ENCODE measurements at places on chromosomes 13 and 19. TPM values are rescaled to one million over a fixed set of nuclear protein-coding genes. Genes with fewer than 3 reads are reported as not detected.

The SEMA6B gene
- 3.3 TPM for polyA plus RNA-seq

The AKT2 gene
- polyA plus RNA-seq = 101 TPM

DNA sequence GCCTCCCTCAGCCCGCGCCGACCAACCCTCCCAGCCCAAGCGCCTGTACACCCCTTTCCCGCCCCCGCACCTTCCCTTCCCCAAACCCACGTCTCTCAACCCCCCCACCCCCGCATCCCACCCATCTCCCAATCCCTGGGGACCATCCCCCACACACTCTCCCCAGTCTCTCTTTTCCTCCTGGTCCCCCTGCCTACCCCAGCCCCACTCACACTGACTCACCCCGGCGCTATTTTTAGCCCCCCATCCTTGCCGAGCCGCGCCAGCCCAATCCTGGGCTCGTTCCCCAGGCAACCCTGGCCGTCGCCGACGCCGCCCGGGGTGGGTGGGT lies 11.7 kb downstream of the CIC start:
- DNase-seq = no peak
- peak overlapping the region; percentile 83 for H3K27ac ChIP-seq
- H3K36me3 ChIP-seq = peaks cover 10% of the 10 kb centered on the region
- peaks cover 63% of the 10 kb centered on the region for H3K4me1 ChIP-seq
- H3K27me3 ChIP-seq = no peaks in the 10 kb centered on the region
- H3K4me3 ChIP-seq = peak overlapping the region; percentile 96

DNA sequence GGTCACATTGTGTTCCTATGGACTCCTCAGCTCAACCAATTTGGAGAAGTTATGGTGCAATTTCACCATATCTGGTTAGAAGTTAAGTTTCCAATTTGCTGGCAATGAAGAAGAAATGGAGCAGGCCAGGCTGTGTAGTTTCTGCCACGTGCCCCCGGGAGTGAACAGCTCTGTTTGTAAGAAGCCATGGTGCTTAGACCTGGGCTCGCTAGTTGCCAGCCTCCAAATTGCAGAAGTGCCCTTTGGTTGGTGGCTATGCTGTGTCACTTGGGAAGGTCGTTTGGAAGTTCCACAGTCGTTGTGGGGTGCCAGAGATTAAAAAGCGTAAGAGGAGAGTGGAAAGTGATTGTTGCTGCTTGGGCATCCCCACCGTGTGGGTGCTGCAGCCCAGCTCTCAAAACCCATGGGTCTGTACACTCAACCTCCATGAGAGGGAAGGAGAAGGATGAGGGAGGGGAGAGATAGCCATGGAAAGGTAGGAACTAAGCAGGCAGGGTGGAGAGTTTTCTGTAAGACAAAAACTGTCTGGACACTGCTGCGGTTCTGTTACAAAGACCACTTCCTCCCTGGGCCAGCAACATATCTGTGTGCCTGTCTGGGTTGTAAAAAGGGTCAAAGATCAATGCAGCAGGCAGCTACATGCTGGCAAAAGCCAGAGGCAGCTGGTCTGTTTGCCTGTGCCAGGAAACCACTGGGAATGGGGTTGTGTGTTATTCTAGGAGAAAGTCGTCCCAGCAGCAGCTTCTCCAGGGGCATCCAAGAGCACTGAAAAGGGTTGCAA lies 10.8 kb downstream of the ALOX5AP start:
- no peaks in the 10 kb centered on the region for H3K27me3 ChIP-seq
- peaks cover 36% of the 10 kb centered on the region for H3K4me1 ChIP-seq
- H3K4me3 ChIP-seq = no peak overlapping the region
- DNase-seq = peak; percentile 68

DNA sequence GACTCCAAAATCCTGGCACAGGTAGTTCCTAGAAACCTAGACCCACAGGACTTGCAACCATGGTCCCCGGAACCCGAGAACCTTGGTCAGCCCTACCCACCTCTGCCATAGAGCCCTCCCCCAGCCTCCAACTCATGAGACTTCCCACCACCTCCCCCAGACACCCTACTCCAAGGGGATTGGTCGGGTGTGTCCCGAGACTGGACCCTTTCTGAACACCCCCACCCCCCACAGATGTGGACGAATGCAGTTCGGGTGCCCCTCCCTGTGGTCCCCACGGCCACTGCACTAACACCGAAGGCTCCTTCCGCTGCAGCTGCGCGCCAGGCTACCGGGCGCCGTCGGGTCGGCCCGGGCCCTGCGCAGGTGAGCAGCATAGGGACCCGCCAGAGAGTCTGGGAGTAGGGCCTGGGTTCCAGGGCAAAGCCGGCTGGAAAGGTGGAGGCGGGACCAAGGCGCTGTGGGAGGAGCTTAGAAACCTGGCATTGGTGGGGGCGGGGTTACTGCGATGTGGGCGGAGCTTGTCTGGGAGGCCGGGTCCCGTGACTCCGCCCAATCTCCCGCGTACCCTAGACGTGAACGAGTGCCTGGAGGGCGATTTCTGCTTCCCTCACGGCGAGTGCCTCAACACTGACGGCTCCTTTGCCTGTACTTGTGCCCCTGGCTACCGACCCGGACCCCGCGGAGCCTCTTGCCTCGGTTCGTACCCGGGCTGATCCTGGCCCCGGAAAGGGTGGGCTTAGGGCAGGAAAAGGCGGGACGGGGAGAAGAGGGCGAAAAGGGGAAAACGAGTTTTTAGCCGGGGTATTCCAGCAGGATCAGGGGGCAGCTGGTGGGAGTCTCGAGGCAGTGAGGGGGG lies 11.9 kb downstream of the LTBP4 start:
- no peak for DNase-seq
- H3K4me1 ChIP-seq = peaks cover 31% of the 10 kb centered on the region
- peak overlapping the region; percentile 55 for H3K4me3 ChIP-seq
- H3K36me3 ChIP-seq = peaks cover 16% of the 10 kb centered on the region
- no peaks in the 10 kb centered on the region for H3K27me3 ChIP-seq

DNA sequence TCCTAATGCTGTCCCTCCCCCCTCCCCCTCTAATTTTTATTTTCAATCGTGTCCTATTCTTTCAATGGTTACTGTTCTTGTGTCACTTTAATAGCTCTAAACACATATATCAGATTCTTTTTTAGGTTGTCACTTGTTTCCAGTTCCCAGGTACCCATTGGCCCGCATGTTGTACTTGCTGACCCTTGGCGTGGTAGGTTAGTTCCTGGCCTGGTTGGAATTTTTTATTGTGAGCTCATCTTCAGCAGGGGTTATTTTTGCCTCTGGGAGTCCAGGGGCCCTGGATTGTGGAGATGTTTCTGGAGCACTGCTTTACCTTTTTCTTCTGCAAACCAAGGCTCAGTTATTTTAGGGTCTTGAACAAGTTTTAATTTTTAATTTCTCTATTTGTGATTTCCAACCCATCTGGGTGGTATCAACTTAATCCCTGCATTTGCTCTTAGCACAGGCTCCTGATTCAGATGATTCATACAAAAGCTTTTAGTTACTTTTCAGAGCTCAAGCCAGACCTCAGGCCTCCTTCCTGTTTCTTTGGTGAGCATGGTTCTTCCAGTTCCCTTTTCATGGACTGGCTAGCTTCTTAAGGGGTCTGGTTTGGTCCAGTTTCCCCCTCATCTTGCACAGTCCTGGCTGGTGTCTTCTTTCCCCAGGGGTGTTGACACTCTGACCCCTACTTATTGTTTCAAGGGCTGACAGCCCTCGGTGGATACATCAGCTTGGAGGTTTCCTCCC lies 220.5 kb downstream of the TM9SF2 start:
- no peak overlapping the region for H3K4me3 ChIP-seq
- DNase-seq = no peak
- no peaks in the 10 kb centered on the region for H3K36me3 ChIP-seq
- H3K27me3 ChIP-seq = no peaks in the 10 kb centered on the region
- no peak overlapping the region for H3K27ac ChIP-seq
- H3K4me1 ChIP-seq = no peaks in the 10 kb centered on the region

The DACT3 gene
- polyA plus RNA-seq = 13.7 TPM

The HRC gene
- polyA plus RNA-seq = 1.8 TPM

- H3K36me3 ChIP-seq = no peaks in the 10 kb centered on the region
- DNase-seq = no peak
- no peak overlapping the region for H3K4me3 ChIP-seq
Observed at GRCh38 chr13:43573361-43573740, 213.4 kb downstream of the ENOX1 start.

GRCh38 chr19:47331931-47332547 lies at the start of gene C5AR2:
TSS of gene C5AR2 (plus strand) at chr19:47332175. CDS start at chr19:47340800, 8,625 bp downstream.
- no peak within 1 kb of the TSS for H3K27ac ChIP-seq
- H3K4me1 ChIP-seq = no peaks in the 10 kb centered on the region
- H3K36me3 ChIP-seq = no peaks in the 10 kb centered on the region
- H3K4me3 ChIP-seq = no peak within 1 kb of the TSS
- peak; percentile 12 for DNase-seq

The ZNF681 gene
- 5.1 TPM for polyA plus RNA-seq

The BEST2 gene
- polyA plus RNA-seq = 0.10 TPM

DNA sequence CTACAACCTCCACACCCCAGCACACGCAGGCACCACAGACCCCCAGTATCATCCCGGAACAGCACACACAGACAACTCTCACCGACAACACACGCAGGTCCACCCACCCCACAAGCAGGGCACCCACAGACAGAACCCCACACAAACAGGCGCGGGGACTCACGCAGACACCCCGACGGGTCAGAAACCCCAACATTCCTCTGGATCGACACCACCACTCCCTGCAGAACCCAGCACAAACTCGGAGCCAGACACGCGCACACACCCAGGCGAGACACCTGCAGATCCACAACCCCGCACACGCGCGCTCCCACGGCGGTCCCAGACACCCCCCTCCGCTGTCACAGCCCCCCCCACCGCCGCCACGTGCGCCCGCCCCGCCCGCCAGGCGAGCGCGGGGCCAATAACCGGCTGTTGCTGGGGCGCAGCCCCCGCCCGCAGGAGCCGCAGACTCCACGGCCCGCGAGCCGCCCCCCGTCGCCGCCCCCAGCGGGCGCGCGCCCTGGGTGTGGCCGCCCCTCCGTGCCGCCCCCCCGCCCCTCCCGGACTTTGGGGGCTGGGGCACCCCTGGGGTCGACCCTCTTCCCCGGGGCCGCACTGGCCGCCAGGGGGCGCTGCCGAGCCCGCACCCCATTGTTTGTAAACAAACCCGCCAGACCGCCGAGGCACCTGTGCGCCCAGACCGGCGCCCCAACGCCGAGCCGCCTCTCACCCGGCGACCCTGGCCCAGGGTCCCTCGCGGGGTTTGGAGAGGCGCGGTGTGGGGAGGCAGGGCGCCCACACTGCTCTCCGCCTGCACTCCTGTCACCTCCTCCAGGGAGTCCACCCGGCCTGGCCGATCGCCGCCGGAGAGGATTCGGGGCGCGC lies 712 bp downstream of the BBC3 start:
- peaks cover 31% of the 10 kb centered on the region for H3K4me1 ChIP-seq
- H3K27ac ChIP-seq = peak overlapping the region; percentile 24
- H3K36me3 ChIP-seq = no peaks in the 10 kb centered on the region
- H3K4me3 ChIP-seq = peak overlapping the region; percentile 60
- H3K27me3 ChIP-seq = peaks cover 26% of the 10 kb centered on the region
- no peak for DNase-seq

GRCh38 chr19:35545855-35546381 lies 492 bp downstream of the TMEM147 start:
- H3K27ac ChIP-seq = no peak overlapping the region
- H3K4me1 ChIP-seq = peaks cover 12% of the 10 kb centered on the region
- H3K36me3 ChIP-seq = peaks cover 10% of the 10 kb centered on the region
- H3K4me3 ChIP-seq = peak overlapping the region; percentile 91

DNA sequence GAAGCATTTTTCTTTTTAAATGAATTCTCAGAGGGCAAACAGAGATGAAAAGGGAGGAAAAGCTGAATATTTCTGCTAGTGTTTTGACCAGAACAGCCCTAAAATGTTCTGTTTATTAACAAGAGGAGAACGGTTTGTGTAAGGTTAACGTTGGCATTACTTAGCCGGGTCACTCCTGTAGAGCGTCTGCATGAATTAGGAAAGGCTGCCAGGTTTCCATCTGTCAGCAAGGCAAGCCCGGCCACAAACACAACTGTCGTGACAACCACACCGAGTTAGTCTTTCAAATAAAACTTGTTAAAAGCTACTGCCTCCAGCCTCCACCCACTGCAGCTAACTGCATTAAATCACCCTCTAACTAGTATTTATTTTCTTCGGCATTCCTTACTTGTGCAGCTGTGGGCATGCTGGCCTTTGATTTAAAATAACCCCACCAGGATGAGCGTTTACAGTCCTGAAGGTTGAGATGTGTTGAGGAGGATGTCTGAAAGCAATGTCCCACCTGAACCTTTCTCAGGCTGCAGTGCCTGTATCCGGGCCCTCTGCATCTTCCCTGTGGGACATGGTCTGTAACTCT lies 527.9 kb downstream of the FGF9 start:
- no peak for DNase-seq
- H3K36me3 ChIP-seq = no peaks in the 10 kb centered on the region
- H3K27ac ChIP-seq = no peak overlapping the region

- H3K4me1 ChIP-seq = no peaks in the 10 kb centered on the region
- no peak overlapping the region for H3K4me3 ChIP-seq
- no peak for DNase-seq
- H3K36me3 ChIP-seq = no peaks in the 10 kb centered on the region
- H3K27ac ChIP-seq = no peak overlapping the region
Observed at GRCh38 chr13:39836038-39836437, 180.6 kb downstream of the COG6 start.

The PRTN3 gene
- polyA plus RNA-seq = 0.22 TPM

DNA sequence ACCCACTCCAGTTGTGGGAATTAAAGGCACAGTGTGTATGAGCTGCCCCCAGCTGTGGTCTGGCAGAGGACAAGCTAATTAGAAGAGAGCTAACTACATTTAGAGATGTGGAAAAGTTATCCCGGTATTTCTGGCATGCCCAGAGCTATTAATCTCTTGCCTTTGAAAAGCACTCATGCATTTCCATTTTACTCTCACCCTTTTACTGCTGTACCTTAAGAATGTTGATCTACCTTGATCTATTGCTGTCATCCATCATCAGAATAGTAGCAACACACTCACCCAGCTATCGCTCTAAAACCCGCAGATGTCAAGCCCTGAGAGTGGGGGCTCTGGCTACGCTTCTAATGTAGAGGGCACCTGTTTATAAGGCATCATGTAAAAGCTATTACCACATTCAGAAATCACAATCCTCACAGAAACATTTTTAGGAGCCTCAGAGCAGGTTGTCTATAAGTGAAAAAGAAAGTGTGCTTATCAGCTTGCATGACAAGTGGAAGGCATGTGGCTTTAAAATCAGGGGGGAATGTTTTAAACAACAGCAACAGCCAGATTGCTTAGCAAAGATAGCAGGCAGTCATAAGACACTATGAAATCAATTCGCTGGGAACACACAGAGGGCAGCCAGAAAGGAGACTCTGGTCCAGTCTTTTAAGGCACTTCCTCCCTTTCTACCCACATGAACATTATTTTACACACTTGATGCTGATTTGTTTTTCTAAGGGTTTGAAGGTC lies 224.2 kb upstream of the IRS2 start:
- no peak for DNase-seq
- no peaks in the 10 kb centered on the region for H3K27me3 ChIP-seq
- H3K36me3 ChIP-seq = no peaks in the 10 kb centered on the region
- H3K27ac ChIP-seq = no peak overlapping the region
- no peak overlapping the region for H3K4me3 ChIP-seq

Data from large intestine (tissue), 12 donors.